ENCODE measurements at places on chromosomes 1 and 21.

DNA sequence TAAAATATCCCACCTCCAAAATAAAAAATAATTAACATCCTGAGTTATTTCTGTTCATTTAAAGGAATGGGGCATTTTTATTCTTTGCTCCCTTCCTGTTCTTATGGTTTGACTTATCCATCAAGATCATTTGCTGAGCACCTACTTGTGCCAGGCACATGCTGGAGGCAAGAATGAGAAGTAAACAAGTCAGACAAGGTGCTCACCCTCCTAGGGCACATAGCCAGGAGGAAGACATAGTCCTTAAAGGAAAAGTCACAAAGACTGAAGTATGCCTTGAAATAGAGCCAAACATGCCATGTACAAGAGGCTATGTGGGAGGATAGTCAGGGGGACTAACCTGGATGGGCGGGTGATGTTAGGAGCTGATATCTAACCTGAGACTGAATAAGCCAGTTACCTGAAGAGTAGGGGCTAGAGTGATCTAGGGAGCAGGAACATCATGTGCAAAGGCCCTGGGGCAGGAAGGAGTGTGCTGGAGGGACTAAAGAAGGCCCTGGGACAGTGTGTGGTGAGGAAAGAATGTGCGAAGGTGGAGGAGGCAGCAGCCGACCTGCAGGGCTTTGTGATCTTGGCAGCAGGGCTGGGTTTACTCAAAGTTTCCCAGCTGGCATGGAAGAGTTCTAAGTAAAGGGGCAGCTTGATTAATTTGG is 233.5 kb downstream of the MATN1 start:
- no peak for DNase-seq

DNA sequence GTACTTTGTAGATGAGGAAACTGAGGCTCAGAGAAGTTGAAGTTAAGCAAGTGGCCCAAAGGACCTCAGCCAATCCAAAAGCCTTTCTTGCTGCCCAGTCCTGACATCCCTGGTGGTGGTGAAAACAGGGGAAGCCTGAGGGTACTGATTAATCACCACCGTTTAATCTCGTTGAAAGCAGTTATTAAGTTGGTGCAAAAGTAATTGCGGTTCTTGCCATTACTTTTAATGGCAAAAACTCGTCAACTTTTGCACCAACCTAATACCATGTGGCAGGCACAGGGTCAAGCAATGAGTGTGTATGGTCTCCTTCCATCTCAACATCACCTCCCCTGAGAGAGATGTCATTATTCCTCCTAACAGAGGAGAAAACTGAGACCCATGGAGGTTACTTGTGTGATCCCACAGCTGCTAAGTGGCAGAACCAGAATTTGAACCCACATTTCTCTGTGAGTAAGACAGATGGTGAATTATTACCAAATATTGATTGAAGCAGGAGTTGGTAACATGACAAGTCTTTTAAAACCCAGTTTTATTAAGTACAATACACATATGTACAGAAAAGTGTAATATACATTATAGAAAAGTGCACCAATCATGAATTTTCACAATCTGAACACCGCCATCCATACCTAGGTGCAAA is 39.4 kb upstream of the GRHL3 start:
- DNase-seq = no peak

DNA sequence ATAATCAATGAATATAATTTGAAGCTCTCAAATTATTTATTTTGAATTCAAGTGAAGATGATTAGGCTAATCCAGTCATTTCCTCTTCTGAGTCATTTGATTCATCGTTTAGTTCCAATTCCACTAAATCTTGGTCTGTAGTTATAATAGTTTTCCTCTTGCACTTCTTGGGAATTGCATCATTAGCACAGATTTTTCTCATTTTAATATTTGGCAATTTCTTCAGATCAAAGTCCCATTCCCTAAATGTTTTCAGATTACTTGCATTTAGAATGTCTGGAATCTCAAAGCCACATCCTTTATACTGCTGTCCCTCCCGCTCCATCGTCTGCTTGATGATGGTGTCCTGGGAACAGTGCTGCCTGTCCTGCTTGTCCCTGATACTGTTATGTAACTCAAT is 43.5 kb downstream of the MAST2 start:
- DNase-seq = no peak

DNA sequence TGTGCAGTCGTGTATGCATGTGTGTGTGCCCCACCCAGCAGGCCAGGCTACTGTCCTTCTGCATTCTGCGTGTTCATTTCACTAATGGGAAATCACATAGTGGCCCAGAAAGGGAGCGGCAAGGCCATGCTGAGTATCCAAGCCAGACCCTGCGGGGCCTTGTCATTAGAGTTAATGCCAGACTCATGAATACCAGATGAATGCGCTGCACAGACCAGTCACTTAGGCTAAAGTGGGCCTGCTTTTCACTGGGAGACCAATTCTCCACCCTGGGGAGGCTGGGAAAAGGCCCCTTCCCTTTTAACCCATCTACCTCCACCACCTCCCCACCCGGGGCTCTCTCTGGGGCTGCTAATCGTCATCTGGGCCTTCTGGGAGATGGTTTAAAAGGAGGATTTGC is 17.0 kb upstream of the GRIK3 start:
- DNase-seq = no peak

GRCh38 chr21:45253633-45254459 is 33.8 kb downstream of the POFUT2 start:
- DNase-seq = no peak

- DNase-seq = no peak
These were observed 119.7 kb downstream of the PRDM2 start for GRCh38 chr1:13819642-13820041.

DNA sequence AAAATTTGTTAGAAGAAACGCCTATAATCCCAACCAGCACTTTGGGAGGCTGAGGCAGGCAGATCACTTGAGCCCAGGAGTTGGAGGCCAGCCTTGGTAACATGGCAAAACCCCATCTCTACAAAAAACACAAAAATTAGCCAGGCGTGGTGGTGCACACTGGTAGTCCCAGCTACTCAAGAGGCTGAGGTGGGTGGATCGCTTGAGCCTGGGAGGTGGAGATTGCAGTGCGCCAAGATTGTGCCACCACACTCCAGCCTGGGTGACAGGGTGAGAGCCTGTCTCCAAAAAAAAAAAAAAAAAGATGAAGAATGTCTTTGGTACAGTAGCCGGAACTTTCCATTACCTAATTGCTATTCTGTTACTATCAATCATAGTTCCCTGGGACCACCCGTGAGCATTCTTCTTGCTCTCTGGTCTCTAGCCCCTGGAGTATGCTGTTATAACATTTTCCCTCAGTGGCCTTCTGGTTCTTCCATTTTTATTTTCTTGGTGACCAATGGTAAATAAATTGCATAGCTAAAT is 43.4 kb downstream of the WASF2 start:
- DNase-seq = no peak

DNA sequence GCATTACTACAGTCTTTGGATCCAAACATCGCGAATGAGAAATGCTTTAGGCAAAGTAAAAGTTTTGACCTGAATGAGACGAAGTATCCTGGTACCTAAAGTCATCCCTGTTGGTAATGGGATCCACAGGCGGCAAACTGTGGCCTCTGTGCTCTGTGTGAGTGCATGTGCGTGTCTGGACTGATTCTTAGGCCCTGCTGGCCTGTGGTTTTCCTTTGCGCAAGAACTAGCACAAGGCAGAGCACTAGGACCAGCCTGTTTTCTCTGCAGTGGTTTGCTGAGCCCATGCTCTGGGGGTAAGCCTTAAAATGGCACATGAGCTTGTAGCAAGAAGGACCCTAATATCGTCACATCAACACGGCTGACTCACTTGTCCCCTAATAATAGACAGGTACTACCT is 251.2 kb downstream of the DSCAM start:
- DNase-seq = no peak

DNA sequence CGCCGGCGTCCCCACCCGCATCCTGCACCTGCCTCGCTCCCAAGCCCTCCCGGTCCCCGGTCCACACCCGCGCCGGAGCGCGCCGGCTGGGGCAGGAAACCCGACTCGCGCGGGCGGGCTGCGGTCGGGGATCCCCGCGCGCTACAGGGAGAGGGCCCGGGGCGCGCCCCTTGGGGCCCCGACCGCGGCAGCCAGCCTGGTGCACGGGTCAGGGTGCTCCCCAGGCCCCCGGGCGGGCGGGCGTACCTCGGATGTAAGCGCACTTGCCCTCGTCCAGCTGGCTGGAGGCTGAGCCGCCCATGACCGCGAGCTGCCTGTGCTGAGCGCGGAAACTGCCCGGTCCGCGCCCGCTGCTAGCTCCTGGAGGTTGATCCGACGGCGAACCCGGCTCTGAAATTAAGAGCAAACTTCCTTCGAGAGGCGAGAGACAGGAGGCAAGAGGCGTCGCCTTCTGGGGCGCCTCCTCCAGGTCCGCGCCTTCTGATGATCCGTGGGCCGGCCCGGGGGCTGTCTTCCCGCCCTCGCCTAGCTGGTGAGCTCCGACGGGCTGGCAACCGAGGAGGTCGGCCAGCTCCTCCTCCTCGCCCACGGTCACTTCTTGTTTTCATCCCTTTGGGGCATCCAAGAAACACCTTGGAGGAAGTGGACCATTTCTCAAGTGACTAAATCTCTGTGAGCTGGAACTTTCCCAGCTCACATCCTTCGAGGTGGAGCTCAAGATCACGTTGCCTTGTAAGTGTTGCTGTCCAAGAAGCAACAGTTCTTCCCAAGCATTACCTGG is at the start of gene NIBAN1:
Gene NIBAN1 (minus strand): TSS at position 453 of the 781 bp plus-strand sequence. CDS start 152 bp downstream, at position 301.
- no peak for DNase-seq

DNA sequence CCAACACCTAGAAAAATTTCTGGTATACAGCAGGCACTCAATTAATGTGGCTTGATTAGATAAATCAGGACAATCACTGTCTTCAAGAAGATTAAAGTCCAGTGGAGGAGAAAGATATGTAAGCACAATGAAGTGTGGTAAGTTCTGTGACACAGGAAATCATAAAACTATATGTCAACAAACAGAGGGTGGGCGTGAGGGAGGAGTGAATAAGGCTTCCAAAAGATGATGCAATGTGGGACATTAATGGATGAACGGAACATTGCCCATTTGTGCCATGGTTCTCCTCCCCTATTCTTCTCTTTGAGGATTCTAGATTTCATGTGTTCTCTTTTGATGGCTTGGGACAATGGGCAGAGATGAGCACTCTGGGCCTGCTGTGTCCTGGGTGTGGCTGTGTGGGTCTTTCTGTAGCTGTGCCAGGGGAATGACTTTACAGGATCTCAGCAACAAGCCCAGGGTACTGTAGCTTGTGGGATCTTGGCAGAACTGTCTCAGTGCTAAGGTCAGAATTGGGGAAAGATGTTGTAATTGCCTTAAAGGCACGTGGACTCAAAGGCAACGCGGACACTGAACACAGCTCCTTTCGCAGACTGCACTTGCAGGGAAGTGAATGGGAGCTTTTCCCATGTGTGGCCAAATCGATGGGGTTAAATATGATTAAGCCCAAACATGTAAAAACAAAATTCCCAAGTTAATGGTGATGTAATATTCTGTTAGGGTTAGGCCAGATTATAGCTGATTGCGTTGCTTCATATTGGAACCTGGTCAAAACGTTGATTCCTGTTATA is 366.9 kb downstream of the TGFB2 start:
- DNase-seq = no peak

GRCh38 chr1:180533266-180533987 is 25.3 kb upstream of the OVAAL start:
- DNase-seq = peak; percentile 68

DNA sequence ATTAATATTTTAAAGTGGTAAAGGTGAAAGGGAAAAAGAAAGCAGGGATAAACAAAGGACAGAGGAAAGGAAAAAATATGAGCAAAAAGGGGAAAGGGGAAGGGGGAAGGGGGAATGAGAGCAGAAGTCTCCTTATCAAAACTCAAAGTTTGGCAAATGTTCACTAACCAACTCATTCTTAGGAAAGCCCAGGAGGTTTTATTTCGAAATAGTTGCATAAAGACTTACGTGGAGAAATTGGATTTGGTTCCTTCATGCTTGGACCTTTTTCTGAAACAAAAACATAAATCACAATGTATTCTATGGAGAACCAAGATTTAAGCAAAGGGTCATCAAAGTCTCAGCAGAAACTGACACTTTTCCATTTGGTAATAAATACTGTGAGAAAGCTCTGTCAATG is 188.1 kb downstream of the TGFBR3 start:
- no peak for DNase-seq

DNA sequence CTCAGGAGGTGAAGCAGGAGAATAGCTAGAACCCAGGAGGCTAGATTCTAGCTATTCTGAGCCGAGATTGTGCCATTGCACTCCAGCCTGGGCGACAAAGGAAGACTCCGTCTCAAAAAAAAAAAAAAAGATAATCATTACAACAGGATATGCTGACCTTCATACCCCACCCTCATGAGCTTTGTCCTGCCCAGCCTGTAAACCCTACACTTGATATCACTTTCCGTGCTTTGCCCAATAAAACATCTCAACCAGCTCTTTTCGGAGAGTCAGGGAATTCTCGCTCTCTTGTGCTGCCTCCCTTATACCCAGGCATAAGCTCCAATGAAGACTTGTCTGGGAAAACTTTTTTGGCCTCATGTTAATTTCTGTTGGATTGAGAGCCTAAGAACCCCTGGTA is 1.5 kb upstream of the TRNAU1AP start:
- DNase-seq = no peak

- peak; percentile 96 for DNase-seq
These were observed at the start of gene CLIC4 for GRCh38 chr1:24744911-24745710. TSS of gene CLIC4 (plus strand) at chr1:24745447. CDS start at chr1:24745554, 107 bp downstream.

- DNase-seq = peak; percentile 64
These were observed 76.8 kb downstream of the CD46 start for GRCh38 chr1:207828485-207829158.

DNA sequence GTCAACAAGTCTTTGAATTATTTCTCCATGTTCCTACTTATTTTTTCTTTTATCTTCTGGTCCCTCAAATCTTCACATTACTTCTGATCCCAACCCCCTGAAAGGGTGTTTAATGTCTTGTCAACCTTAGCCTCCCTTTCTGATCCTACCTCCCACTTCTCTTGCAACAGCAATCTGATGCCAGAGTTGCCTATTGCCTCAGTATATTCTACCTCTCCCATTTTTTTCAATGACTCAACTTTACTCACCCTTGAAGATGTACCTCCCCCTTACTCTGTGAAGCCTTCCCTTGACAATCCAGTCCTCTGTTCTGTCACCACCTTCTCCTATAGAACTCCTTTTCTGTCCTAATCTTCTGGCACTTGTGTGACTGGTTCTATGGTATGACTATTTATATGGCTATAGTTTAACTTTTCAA is 99.5 kb upstream of the CD55 start:
- DNase-seq = no peak

GRCh38 chr1:232555494-232556210 is 74.3 kb downstream of the SIPA1L2 start:
- no peak for DNase-seq

DNA sequence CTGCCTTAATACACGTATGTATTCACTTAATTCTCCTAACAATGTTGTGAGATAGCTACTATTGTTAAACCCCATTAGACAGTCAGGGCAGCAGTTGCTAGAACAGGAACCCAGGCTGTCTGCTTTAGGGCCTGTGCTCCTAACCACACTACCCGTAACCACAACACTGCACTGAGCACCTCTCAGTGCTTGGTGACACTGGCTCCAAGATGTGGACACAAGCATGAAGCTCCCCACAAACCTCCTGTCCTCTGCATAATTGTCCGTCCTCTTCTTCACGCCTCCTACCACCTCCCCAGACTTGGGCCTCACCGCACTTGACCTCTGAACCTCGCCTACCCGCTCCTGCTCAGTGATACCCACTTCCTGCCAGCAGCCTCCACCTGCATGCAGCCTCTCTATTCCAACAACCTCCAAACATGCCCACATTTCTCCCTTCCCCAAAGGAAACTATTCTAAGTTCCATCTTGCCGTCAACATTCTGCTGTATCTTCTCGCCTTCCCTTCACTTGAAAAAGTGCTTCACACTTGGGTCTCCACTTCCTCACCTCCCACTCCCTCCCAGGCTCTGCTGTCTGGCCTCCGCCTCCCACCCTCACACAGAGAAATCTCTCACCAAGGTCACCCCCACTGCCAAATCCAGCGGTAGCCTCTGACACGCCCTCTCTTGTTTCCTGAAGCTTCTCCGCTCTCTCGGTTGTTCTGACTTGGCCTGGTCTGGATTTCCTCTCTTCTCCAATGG is 14.6 kb upstream of the AHDC1 start:
- no peak for DNase-seq
